ENCODE measurements at places on chromosomes 1 and 21.

- no peak for DNase-seq
These were observed 4.4 kb upstream of the PEA15 start for GRCh38 chr1:160200786-160201185.

DNA sequence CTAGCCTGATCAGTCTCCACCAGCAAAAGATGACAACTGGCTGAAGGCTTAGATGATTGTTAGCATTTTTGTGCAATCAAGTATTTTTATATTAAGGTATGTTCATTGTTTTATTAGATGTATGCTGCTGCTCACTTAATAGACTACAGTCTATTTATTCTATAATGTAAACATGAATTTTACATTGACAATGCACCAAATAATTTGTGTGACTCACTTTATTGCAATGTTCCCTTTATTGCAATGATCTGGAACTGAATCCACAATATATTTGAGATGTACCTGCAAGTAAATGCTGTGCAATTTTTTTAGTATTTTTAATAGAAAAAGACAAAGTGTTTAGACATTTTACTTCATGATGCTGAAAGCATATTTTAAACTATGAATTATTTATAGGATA, 896.5 kb downstream of the AMY1C start:
- no peak for DNase-seq

GRCh38 chr1:244654108-244655038, 1.4 kb downstream of the DESI2 start:
- DNase-seq = no peak

DNA sequence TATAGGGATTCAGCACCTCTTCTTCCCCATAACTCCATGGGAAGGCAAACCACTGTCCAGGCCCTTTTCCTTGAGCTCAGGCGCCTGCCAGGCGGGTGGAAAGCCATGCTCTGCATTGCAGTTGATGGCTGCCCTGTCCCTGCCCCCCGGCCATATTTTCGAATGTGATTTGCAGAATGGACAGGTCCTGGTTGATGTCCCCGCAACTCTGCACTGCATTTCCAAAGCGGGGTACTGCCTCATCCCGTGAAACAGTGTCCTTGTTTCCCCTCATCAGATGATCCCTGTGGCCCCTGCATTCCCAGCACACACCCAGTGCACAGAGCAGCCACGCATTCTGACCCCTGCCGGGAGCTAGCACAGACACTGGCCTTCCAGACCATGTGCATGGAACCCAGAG, 33.7 kb upstream of the SCMH1 start:
- DNase-seq = no peak

- DNase-seq = no peak
These were observed 10.3 kb downstream of the PBX1 start for GRCh38 chr1:164569241-164569640.

GRCh38 chr1:71796006-71796405, 486.3 kb downstream of the NEGR1 start:
- DNase-seq = no peak

Data from NT2/D1 (cell line).